ENCODE measurements at places on chromosomes 4 and X.

GRCh38 chr4:73883306-73883705, 14.1 kb downstream of the CXCL1 start:
- DNase-seq, result no peak

DNA sequence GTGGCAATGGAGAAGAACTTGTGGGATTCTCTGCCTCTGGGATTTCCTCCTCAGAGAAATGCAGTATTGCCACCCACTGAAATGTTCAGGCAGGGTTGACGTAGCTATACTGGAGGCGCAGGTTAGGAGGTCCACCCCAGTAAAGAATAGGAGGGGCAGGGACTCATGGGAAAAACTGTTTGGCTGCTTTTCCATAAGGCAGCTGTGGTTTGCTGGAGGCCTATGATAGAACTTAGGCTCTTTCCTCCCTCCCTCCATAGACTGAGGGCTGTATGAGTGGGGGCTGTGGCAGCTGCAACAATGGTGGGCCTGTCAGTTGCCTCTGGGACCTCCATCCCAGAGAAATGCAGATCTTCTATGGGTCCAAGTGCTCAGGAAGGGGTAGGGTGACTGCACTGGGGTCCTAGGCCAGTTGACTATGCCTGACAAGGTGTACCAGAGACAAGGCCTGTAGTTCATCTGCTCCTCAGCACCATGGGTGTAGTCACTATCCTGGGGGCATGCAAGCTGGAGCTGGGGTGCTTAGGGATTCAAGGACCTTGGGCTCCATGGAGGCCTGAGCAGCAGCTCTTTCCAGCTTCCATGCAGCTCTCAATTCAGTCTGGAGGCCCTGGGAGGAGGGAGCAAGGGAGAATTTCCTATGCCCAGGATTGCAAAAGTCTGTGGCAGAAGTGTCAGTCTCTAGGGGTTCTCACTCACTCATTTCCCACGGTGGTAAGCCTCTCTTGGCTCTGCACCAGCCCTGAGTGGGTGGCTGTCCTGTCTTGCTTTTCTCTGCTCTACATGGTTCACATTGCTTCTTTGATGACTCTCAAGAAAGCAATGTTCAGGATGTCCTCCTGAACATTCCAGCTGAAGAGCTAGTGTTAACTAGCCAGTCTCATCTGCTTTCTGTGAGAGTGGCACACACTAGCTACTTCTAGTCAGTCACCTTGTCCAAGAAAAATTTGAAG, 353.0 kb downstream of the IDS start:
- no peak for DNase-seq

GRCh38 chrX:135087867-135088266, 32.5 kb downstream of the ETDB start:
- no peak for DNase-seq

GRCh38 chr4:45992728-45993127, 131.1 kb downstream of the GABRG1 start:
- DNase-seq, result no peak

DNA sequence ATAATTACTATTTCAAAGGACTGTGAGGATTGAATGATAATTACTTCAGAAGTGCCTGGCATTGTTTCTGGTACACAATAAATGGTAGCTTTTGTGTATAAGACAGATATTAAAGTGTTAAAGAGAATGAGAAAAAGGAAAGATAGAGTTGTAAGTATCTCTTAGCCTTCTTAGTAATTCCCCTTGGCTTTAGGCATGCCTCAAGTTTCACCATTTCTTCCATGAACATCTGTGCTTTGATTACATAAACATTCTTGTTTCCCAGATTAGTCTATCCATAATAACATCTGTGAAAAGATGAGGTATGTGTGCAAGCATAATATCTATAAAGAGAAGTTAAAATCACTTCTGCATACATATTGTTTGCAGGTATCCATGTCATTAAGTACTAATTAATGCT, 230.9 kb upstream of the TEX13A start:
- no peak for DNase-seq

DNA sequence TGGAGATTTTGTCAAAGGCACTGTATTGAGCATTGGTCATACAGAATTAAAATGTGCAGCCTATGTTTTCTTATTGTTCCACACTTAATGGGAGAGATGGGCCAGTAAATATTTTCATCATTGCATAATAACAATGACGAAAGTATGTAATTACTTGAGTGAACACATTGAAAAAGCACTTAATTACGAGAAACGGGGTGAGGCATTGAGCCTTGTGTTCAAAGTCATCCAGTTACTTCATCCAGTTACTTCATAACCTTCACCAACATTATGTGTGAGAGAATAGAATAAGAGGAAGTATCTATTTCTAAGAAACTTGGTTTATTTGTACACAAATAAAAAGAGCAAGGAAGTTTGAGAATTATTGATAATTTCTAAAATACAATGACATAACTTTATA, 1427.0 kb downstream of the ADGRL3 start:
- no peak for DNase-seq

DNA sequence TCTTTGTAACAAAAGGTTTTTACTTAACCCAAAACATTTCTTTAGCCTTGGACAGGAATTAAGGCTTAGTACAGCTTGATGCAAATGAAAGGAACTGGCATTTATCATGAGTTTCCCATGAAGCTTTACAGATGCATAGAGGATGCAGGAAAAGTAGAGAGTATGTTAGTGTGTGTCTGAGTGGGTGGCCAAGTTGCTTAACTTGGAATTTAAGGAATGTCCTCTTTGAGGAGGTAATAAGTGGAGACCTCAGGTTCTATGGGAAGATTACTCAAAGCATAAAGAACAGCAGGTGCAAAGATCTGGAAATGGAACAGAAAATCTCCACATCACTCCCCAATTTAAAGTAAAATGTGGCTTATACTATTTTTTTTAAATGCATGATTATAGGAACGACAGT, 457.9 kb downstream of the KCNIP4 start:
- no peak for DNase-seq

DNA sequence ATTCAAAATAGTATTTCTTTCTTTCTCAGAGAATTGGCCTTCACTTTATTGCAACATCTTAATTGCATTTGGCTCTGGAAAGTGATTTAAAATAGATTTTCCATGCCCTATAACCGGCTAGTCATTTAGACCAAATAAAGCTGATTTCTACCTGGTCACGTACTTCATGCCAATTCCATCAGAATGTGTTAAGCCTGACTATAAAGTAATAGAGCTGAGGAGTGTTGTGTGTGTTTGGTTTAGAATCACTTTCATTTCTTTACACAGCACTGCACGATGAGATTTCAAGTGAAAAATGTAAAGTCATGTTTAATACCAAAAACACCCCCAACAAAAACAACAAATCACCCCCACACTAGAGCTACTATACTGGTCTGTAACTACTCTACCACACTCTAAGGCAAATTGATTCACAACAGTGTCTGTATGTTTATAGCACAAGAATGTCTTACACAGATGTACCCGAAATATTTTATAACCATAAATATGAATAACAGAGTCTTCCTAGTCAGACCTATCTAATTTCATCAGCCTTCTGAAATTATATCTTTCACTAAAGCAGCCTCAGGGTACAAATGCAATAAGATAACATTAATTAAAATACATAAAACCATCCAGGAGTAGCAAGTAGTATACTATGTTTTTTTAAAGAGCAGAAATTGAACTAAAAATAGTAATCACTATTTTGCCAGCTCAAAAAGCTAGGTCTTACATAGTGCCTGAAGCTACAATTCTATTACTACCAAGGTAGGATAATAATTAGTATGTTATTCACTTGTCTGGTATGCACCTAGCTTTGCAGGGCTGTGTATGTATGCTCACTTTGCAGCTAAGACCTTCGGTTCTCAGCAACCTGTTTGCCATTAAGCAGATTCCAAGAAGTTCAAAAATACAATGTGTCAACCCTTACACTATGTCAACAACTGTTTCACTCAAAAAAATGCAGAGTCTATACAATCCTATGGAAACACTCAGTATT, 28.4 kb downstream of the APBB2 start:
- no peak for DNase-seq

DNA sequence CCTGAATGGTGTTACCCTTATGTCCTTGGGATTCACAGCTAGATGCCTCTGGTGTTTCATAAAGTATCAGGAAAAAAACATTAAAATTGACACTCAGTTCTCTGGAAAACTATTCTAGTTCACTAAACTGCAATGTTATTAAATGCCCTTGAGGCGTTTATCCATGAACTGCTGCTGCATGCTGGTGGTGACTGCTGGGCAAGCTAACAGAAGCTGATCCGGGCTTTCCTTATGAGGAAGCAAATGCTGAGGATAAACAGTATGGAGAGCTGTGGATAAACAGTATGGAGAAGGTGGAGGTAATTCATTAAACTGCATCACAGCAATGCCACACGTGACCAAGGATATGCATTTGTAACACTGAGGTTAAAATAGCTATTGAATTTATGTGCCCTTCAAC, 227.0 kb downstream of the NR3C2 start:
- no peak for DNase-seq

DNA sequence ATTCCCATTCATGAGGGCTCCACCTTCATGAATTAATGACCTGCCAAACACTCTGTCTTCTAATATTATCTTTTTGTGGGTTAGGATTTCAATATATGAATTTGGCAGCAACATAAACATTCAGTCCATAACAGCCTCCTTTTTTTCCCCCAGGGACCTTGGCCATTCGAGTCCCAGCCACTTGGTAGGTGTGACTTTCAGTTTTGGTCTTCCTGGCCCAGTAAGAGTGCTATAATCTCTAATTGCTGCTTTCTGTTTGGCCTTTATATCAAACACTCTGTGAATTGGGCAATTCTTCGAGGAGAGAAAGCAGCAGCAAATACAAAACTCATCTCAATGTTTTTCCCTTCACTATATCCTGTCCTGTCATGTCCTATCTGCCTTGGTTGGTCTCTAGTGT, 12.4 kb upstream of the RADX start:
- DNase-seq, result no peak

DNA sequence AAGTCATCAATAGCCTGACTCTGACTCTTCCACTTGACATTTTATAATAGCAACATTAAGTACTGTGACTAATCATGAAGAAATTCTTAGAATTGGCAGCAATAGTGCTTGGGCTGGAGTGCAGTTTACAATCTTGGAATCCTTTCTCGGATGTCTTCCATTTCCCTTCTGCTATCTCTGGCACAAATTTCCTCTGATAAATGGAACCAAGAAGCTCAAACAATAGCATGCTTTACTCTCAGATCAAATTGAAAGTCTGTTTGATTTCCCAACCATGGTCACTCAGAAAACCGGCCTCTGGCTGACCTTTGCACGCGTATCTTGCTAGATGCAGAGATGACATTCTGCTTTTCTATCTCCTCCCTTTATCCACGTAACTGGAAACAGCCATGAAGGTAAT, 99.0 kb upstream of the SPANXC start:
- DNase-seq, result no peak
